ENCODE measurements at places on chromosomes 12 and 14.

GRCh38 chr12:93048656-93049055 lies 119.6 kb upstream of the EEA1 start:
- DNase-seq: no peak

- DNase-seq: no peak
These were observed 321.9 kb upstream of the RTL1 start for GRCh38 chr14:101225157-101226152.

- DNase-seq: no peak
These were observed 123.0 kb downstream of the FSCB start for GRCh38 chr14:44384093-44384492.

DNA sequence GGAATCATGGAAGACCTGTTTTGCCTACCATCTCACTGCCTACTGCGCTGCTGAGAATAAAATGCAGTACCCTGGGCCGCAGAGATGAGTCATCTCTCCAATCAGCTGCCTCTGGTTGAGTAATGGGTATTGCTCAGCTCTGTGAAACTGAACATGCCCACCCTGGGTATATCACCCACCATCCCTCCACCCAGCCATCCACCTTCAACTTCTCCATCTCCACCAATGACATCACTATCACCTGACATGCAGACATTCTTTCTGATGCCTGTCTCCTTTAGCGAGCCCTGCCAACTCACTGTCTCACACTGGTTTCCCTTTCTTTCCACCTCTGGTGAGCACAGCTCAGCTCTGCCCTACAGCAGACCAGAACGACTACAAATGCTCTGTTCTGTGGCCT lies 33.6 kb downstream of the E2F7 start:
- peak; percentile 41 for DNase-seq

DNA sequence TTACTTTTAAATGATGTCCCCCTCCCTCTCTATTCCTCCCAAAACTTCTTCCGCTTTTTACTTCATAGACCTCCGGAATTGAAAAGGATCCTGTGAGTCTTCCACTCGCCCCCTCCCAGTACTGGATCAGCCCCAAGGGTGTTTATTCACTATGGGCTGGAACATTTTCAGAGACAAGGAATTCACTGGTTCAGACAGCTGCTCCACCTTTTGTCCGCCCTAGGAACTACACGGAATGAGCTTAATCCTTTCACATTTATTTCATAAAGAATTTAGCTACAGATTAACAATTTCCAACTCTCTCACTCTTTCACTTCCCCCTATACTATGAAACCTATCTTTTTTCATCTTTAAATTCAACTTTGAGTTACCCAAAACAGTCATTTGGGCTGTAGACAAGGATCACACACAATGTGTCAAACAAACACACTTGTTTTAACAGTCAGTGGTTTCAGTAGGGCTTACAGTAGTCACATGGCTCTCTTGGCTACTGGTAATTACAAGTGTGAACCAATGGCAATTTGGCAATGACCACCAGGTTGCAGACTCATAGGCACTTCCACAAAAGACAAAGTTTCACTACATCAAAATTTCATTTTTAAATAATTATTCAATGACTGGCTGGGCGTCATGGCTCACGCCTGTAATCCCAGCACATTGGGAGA lies 20.6 kb downstream of the CNIH1 start:
- DNase-seq: peak; percentile 56

GRCh38 chr12:123449249-123449733 lies 8.6 kb upstream of the SNRNP35 start:
- no peak for DNase-seq

DNA sequence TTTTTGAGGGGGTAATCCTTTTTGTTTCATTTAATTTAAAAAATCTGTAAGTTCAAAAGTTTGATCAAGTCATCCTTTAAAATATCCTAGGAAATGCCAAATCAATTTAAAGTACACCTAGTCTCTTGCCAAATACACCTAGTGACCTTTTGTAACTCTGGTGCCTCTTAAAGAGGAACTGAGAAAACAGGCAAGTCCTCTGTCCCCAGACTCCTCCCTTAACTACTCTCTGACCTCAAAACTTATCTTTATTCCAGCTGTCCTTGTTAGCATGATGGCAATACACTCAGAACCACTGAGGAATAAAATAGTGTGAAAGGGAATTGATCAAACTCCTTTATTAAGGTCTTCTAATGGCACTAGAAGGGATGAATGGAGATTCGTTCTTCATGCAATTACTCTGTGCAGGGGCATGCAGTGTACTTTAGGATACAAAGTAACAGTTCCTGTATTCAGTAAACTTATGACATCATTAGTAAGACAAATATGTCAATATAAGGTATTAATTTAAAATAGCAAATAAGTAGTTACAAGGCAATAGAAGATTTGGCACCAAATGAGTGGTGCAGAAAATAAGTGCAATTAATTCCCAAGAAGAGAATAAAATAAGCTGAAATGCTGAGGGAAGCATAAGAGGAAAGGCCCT lies 3.3 kb downstream of the FAR2 start:
- no peak for DNase-seq

- DNase-seq: no peak
These were observed 47.7 kb upstream of the PTCSC3 start for GRCh38 chr14:36224176-36224575.

GRCh38 chr12:100476013-100476751 lies 2.5 kb downstream of the NR1H4 start:
- DNase-seq: no peak

DNA sequence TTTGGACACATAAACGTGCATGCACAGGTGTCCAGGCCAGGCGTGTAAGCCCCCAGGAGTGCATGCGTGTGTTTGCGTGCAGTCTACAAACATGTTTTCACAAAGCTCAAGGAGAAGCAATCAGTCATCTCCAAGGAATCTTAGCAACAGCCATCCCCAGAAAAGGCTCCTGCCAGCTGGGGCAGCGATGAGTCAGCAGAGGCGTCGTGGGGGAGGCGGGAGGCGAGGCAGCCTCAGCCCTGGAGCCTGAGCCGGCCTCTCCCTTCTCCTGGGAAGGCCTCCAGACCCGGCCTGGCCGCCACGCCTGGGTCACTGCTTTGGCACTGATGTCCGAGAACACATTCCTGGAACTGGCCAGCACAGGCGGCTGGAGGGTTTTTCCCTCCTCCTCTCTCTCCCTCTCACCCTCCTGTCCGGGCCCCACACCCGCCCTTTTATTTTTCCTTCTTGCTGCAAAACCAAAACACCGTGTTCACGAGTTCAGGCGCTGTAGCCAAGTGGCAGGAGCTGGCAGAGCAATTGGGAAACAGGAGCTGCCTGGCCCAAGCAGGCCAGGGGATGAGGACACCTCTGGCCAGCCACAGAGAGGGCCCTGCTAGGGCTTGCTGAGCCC lies 92.7 kb downstream of the LRRC74A start:
- peak; percentile 99 for DNase-seq

DNA sequence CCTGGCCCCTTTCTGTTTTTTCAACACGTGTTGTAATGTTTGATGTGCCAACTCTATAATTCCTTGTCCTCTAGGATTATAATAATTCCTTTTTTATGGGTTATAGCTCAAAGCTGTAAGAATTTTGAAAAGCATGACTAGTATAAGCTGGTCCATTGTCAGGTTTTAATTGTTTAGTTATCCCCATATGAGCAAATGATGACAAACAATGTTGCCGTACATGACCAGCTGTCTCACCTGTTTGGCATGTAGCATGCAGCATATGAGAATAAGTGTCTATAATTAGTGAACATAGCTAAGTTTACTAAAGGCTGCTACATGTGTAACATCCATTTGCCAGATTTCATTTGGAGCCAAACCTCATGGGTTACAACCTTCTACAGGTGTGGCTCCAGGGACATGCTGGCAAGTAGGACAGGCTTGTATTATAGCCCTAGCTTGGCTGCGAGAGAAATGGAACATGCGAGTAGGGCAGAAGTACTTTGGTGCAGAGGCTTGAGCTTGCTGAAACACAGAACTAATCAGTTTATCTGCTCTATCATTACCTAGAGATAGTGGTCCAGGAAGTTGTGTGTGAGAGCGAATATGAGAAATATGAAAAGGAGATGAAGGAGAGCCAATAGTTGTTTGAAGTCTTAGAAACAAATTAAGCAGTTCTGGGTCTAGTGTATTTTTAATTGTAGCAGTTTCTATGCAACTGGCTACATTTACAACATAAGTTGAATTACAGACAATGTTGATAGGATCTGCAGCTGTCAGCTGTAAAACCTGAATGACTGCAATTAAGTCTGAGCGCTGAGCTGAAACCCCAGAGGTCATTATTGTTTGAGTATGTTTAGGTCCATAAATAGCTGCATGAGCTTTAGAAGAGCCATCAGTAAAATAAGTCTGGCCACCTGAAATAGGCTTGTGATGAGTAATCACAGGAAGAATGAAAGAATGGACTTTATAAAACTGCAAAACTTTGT lies 22.6 kb upstream of the MAPKAPK5 start:
- DNase-seq: peak; percentile 27

GRCh38 chr12:14185427-14186192 lies 179.9 kb upstream of the ATF7IP start:
- DNase-seq: peak; percentile 41

DNA sequence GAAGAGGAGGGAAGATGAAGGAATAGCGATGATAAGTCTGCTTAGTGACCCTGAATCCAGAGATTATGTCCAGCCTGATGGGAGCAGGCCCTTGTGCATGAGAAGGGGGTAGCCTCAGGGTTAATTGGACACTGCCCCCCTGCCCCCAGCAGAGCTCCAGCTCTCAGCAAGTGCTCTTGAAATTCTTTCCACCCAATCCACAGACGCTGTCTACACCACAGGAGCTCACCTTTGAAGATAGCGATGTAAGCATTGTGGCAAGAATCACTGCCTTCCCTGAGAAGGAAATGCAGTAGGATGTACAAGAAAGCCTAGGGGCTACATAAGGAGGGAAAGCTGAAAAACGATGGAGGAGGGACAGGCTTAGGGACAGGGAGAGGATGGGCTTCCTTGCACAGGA lies 39.4 kb downstream of the CRACR2A start:
- DNase-seq: no peak

DNA sequence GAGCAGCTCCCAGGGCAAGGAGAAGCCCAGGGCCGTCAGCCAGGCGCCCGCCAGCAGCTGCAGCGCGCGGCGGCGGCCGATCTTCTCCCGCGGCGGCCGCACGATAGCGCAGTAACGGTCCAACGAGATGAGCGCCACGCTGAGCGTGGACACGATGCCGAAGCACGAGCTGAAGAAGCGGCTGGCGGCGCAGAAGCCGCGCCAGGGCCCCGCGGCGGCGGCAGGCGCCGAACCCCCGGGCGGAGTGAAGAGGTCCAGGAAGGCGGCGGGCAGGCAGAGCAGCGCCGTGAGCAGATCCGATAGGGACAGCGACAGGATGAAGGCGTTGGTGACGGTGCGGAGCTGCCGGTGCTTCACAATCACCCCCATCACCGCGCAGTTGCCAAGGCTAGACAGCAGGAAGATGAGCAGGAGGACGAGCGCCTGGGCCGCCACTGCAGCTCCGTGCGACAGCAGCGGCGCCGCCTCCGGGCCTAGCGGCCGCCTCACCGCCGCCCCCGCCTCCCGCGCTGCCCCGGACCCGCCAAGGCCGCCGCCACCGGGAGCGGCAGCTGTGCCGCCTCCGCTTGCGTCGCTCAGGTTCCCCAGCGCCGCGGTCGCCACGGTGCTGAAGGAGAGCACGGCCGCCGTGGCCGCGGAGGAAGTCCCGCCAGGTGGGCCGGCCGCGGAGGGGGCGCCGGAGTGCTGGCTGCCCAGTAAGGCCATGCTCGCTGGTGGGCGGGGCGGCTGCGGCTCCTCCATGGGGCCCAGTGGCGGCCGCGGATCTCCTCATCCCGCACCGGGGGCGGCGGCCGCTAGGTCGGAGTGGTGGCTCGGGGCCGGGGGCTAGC lies 479 bp downstream of the GPR135 start:
- DNase-seq: peak; percentile 64

DNA sequence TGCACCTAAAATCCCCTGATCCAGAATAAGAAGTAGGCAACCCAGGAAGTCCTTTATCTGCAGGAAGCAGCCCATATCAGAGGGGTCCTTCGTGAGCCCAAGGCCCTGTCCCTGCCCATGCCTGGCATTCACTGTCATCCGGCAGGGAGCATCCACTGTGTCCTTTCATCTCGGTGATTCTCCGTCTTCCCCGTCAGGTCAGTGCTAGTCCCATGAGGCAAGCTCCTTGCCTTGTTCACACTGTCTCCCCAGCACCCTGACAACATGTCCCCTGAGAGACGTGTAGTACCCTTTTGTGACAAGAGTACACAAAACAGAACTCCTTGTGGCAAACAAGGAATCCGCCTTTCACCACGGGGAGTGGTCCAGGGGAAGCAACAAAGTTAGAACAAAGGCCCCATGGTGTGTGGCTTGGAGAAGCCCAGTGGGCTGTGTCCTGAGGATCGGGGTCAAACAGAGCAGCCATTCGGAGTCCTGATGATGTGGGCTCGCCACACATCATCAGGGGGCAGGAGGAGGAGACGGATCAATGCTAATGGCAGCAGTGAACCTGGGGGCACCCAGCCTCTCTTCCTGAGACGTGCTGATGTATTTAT lies 112.1 kb downstream of the DICER1 start:
- no peak for DNase-seq

- DNase-seq: no peak
These were observed 3.4 kb upstream of the ACVR1B start for GRCh38 chr12:51948066-51948465.

DNA sequence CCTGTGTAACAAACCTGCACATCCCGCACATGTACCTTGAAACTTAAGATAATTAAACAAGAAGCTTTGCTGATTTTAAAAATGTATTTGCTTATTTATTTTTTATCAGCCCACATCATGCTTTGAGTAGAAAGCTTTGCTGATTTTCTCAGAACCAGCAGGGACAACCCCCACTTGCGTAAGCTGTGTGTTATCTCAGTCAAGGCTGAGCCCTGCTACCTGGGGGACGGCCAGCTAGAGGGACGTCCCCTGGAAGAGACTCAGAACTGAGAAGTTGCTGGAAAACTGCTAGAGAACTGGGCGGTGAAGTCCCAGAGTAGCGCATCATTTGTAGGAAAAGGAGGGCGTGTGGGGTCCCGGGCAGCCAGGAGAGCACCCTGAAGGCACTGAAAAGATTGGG lies 4.1 kb upstream of the PLEK2 start:
- no peak for DNase-seq

DNA sequence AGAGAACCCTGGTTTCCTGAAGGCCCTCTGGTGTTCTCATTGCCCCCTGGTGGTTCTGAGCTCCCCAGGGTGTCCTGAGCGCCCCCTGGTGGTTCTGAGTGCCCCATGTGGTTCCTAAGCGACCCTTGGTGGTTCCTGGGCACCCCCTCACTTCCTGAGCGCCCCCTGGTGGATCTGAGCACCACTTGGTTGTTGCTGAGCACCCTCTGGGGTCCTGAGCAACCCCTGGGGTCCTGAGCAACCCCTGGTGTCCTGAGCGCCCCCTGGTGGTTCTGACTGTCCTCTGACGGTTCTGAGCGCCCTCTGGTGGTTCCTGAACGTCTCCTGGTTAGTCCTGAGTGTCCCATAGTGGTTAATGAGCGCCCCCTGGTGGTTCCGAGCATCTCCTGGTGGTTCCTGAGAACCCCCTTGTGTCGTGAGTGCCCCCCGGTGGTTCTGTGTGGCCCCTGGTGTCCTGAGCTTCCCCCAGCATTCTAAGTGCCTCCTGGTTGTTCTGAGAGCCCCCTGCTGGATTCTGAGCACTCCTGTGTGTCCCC lies 568.3 kb downstream of the TMEM121 start:
- DNase-seq: peak; percentile 1

Measured in EH (cell line).